GM10248 (cell line): ENCODE measurements at places on chromosomes 16 and 17.
A peak's percentile ranks its signal among the peaks of the same experiment; 100 is the strongest.

GRCh38 chr16:1107141-1107540 lies 11.1 kb upstream of the C1QTNF8 start:
- no peak for DNase-seq

DNA sequence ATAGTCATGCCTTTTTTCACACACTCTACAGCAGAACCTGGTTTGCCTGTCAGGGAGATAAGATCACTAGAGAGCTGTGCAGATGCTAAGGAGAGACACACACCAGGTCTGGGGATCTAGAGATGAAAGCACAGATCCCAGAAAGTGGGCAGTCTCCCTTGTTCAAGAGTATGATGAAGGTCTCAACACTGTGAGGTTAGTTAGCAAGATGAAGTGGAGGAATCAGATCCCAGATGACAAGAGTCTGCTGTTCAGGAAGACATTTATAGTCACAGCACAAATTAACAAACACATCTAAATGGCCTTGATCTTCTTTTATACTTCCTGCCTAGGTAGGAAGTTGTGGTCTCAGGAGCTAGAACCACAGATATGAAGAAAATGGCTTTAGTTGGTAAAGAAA lies 23.4 kb upstream of the SKAP1 start:
- no peak for DNase-seq

- no peak for DNase-seq
Observed at GRCh38 chr16:65662256-65662655, 540.4 kb upstream of the CDH11 start.

DNA sequence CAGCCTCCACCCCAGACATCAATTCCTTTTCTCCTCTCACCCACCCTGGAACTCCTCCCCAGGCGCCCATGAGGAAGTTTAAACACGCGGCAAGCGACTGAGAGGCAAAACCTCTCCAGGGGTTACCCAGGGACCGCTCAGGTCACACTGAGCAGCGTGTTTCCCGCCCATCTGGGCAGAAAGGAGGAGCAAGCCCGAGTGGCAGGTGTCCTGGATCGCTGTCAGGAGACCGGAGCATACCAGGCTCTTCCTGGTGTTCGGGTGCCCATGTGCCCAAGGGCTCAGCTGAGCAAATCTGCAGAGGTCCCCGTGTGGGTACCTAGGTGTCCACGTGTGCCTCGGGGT lies 491 bp downstream of the SLC25A19 start:
- peak; percentile 37 for DNase-seq

DNA sequence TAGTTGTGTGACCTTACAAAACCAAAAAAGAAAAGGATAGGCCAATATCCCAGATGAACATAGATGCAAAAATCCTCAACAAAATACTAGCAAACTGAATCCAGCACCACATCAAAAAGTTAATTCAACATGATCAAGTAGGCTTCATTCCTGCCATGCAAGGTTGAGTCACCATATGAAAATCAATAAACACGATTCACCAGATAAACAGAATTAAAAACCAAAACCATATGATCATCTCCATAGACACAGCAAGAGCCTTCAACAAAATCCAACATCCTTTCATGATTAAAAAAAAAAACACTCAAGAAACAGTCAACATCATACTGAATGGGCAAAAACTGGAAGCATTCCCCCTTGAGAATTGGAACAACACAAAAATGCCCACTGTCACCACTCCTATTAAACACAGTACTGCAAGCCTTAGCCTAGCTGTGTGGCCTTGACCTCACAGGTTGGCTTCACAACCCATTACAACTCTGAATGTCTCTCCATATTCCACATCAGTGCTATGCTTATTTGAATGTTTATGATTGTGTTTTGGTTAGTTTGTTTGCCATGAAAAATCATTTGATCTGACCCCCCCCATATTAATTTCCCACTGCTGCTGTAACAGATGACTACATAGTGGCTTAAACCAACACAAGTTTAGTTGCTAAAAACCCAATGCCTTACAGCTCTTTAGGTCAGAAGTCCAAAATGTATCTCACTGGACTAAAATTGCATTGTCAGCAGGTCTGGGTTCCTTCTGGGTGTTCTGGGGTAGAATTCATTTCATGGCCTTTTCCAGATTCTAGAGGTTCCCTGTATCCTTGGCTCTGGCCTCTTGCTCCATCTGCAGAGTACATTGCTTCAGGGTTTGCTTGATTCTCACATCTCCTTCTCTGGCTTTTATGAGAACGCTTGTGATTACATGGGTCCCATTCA lies 257.1 kb upstream of the DYNLRB2 start:
- DNase-seq: no peak

GRCh38 chr16:12811441-12812383 lies 8.0 kb upstream of the CPPED1 start:
- no peak for DNase-seq

DNA sequence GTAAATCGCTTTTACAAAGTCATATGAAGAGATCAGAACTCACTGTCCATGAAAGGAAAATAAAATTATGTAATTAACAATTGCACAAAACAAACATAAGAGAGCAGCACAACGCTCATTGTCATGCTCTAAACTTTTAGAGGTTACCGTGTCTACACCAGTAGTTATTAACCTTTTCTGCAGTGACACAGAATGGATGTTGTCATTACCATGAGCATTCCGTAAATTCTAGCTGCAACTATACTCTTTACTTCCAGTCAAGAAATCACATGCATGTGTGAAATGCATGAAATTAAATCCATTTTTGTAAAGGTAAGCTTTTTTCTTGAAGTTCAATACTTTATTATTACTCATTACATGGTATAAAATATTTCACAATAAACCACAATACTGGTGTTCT lies 38.2 kb downstream of the USP32 start:
- DNase-seq: no peak

GRCh38 chr16:89331371-89332109 lies 114.0 kb downstream of the ZNF778 start:
- DNase-seq: no peak

GRCh38 chr17:28744104-28744971 lies 527 bp downstream of the TRAF4 start:
- peak; percentile 75 for DNase-seq

DNA sequence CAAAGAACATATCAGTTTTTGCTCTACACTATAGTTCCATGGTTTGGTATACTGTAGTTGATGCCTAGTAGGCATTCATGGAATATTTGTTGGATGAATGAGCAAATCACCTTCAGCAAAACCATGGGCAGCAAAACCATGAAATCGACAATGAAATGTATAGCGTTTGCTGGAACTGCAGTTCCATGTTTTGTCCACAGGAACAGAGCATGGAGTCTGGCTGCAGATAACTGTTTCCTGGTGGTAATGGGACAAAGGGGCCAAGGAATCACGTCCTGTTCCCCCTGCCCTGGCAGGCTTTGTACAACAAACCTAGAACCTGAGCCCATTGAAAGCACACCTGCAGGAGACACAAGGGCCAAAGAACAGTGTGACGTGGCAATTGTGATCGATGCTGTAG lies 101.1 kb downstream of the USP31 start:
- DNase-seq: no peak

DNA sequence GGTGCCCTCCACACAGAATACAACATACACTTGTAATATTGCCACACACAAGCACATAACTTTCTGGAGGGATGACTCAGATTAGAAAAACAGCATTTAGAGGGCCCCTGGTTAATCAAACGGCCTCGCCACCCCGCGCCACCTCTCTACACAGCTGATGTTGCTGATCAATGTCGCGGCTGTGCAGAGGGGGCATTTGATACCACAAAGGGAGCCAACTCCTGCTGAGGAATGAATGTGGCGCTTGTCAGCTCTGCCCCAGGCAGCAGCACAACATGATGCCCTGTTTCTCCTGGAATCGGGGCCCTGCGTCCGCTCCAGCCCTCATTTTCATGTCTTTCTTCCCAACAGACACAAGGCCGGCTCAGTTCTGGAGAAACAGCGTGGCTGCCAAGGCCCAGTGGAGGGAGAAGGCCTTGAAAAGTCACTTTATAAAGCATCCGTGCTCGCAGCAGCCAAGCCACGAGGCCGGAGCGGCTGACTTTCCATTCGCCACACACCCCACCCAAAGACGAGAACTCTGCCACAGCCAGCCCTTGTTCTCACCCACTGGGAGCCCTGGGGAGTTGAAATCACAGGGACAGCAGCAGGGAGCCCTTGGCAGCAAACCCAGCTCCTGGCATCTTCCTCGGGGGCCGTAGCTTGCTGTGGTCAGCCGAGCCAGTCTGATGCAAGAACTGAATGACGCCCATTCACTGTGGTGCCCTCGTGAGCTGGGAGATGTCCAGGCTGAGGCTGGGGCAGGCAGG lies 65.6 kb downstream of the XYLT1 start:
- no peak for DNase-seq

DNA sequence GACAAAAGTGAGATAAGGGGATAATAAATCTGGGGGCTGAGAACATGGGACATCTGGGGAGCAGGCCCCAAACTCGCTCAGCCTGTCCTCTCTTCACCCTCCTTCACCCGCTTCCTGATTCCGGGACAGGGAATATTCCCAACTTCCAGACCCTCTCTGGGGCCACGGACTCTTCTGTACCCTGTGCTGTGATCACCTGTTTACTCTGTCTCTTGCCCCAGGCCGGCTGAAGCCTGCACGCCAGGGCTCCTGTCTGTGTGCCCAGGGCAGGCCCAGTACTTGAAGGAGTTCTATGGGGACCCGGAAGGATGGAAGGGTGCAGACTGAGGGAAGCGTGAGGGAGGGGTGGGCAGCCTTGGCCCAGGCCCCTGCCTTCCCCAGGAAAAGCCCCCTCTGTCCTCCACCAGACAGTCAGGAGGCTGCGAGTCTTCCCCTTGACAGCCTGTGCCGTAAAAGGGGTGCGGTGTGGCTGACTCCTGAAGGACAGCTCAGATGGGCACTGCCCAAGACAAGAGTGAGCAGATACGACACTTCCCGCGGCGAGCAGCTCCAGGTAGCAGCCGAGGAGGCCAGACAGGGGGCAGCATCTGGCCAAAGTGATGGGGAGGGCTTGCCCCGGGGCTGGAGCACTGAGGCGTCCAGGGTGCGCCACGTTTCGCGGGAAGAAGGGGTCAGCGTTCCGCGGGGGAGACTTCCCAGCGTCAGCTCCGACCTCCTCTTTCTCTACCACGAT lies 1.0 kb upstream of the CCNF start:
- DNase-seq: peak; percentile 69

DNA sequence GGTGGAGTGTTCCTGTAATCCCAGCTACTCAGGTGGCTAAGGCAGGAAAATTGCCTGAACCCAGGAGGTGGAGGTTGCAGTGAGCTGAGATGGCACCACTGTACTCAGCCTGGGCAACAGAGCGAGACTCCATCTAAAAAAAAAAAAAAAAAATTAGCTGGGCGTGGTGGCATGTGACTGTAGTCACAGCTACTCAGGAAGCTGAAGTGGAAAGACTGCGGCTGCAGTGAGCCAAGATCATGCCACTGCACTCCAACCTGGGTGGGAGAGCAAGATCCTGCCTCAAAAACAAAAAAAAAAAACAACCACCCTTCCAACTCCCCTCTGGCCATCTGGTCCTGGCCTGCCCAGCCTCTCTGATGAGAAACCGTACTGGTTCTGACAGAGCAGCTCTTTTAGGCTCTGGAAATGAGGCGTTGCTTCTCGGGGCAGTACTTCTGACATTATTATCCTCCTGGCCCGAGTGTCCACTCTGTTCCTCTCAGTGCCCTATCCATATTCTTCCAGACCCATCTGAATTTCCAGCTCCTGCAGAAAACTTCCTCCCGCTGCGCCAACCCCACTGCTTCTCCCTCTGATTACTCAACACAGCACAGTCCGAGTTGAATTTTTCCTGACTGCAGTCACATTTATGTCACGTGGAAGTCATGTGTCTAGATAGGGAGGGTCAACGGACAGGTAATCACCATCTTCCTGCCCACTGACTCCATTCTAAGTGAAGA lies 13.3 kb downstream of the GGA2 start:
- no peak for DNase-seq

- no peak for DNase-seq
Observed at GRCh38 chr17:8520981-8521380, 85.3 kb downstream of the NDEL1 start.
